ENCODE measurements at places on chromosomes 3 and 15. TPM values are rescaled to one million over a fixed set of nuclear protein-coding genes. Genes with fewer than 3 reads are reported as not detected.

GRCh38 chr3:107959550-107960154, 131.2 kb downstream of the CD47 start:
- no peak for DNase-seq

- no peak for DNase-seq
These were observed 640.7 kb downstream of the FHIT start for GRCh38 chr3:60610441-60611112.

- DNase-seq, result no peak
These were observed 117.4 kb upstream of the ADAMTS9 start for GRCh38 chr3:64805248-64805647.

GRCh38 chr15:64997745-64998375, 8.1 kb upstream of the SPG21 start:
- DNase-seq, result no peak

GRCh38 chr3:163368168-163368567, 1710.1 kb downstream of the SI start:
- no peak for DNase-seq

Gene STX19
- total RNA-seq, result 5.5 TPM

- no peak for DNase-seq
These were observed 1517.1 kb downstream of the SI start for GRCh38 chr3:163561151-163561550.

DNA sequence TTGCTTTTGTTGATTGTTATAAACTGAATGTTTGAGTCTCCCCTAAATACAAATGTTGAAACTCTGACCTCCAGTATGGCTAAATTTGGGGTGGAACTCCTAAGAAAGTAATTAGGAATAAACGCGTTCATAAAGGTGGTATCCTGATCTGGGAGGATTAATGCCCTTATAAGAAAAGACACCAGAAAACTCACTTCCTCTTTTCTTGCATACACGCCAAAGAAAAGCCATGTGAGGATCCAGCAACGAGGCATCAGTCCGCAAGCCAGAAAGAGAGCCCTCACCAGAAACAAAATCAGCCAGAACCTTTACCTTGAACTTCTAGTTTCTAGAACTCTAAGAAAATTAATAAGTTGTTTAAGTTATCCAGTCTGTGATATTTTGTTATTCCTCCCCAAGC, 37.4 kb upstream of the AZI2 start:
- DNase-seq, result no peak

DNA sequence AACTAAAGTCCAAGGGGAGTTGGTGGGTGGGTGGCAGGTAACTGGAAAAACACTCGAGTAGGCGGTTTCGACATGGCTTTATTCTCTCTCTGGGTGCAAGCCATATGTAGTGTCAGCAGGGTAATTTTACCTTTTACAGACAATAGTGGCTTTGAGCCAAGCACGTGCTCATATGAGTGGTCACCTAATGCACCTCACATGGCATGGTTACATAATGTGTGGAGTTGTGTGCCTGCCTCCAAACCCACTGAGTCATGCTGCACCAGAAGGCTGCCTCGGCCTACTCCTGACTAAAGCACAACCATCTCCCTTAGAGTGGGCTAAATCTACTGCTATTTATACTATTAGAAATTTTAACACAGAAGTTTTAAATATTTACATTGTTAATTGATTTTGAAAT, 16.5 kb downstream of the CCRL2 start:
- DNase-seq, result peak; percentile 48

Gene POTEB2
- not detected for total RNA-seq

- DNase-seq, result no peak
These were observed 7.3 kb downstream of the TBC1D2B start for GRCh38 chr15:78070049-78070700.

GRCh38 chr3:167030082-167030725, 349.9 kb downstream of the ZBBX start:
- DNase-seq, result no peak

DNA sequence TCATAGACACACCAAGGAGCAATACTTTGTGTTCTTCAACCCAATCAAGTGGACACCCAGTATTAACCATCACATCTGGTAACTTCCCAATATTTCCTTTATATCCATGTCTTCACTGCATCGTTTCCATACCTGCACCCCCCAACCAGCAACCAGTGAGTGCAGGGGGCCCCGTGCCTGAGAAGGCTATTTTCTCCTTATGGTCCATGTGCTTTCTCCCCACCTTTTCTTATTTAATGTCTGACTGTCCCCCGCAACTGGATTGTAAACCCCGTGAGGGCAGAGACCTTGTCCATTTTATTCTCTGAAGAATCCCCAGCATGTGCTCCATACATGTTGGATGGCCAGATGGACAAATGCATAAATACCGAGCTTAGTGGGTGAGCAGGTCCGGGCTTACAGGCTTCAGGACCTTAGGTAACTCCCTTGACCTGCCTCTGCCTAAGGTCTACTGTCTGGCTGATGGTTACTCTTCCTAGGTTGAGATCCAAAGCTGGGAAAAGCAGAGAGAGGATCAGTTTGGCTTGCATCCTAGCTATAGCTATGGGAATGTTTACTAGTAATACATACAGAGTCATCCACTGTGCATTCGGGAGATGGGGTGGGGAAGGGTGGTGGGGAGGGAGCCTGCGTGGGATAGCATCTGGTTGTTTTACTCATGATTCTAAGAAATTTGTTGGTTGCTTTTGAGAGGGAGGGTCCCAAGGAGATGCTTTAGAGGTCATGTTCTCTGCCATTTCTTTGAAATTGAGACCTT, 41.5 kb downstream of the PXYLP1 start:
- DNase-seq, result no peak

Gene VIPR1
- total RNA-seq, result 23.9 TPM

DNA sequence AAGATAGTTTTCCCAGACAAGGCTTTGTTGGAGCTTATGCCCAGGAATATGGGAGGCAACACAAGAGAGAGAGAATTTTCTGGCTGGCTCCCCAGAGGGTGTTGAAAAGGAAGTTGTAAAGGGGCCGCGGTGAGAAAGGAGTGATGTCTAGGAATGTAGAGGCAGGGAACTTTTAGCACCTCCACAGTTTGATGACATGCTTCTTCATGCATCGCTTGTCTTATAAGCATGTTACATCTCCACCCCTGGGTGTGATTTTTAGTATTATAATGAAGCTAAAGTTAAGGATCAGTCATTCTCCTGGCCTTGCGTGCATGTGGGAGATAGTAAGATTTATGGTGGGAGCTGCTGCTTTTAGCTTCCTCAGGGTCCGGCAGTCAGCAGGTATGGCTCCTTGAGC, 32.8 kb upstream of the TF start:
- DNase-seq, result no peak

Gene SGO1
- total RNA-seq, result 18.3 TPM

Gene GNAT1
- total RNA-seq, result 0.48 TPM

Gene RNU5B-1
- not detected for total RNA-seq

DNA sequence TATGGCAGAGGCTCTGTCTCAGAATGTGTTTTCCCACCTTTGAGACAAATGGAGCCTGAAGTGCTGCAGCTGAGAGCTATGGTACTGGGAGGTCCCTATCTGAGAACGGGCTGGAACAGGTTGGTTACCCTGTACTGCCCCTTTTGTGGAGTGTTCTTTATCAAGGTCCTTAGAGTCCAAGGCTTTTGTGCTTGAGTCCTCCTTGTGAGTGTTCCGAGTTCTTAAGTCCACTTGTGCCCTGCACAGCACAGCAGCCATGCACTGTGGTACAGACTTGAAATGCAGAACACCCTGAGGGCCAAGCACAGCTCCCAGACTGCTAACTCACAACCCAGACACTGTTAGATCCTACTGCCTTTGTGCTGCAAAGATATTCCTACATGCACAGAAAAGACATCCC, 67.8 kb downstream of the ARHGAP31 start:
- DNase-seq, result no peak

GRCh38 chr15:30042556-30042955, 40.2 kb upstream of the GOLGA8J start:
- no peak for DNase-seq

DNA sequence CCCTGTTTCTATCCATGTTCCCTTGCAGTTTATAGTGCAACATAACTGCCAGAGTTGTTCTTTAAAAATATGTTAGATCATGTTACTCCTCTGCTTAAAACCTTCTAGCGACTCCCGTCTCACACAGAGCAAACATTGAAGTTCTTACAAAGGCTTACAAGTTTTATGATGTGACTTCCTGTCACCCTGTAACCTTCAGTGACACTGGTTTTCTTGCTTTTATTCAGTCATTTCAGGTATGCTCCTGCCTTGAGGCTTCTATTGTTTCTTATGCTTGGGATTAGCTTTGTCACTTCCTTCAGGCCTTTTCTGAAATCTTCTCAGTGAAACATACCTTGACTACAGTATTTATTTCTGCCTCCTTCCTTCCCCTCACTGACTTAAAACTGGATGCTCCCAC, 252.1 kb downstream of the DOCK3 start:
- peak; percentile 15 for DNase-seq

GRCh38 chr3:100073714-100074307, 40.5 kb downstream of the FILIP1L start:
- DNase-seq, result no peak

DNA sequence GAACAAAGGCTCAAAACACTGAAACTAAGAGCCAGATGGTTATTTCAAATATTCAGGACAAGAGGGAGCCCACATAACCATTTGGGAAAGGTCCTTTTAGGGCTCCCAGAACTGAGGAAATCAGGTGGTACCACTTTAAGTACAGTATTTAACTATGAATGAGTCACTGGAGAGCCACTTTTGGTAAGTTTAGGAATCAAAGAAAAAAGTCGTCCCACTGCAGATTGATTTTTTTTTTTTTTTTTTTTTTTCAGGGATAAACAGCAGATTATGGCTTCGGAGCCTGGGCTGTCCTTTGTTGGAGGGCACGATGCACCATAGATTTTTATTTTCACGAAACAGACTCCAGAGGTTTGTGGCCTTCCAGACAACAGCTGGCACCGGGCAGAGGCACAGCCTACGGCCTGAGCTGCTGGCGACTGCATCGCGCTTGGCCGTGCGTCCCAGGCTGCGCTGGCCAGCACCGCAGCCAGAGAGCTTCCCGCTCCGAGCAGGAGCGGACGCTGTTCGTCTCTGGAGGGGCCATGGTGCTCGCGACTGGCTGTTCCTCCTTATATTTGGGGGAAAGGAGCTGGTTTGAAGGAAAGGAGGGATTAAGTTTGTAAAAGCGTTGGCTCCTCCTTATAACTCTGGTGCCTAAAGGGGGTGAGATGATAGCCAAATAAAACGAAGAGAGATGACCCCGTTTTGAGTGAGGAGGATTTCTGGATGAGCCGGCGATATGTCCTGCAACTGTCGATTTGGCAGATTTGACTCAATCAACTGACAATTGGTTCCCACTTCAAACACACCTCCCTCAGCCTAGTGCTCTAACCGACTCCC, 152.9 kb upstream of the GOLIM4 start:
- DNase-seq, result peak; percentile 58

GRCh38 chr15:72117486-72118016, 399 bp downstream of the MYO9A start:
- peak; percentile 64 for DNase-seq

- DNase-seq, result no peak
These were observed 3.2 kb upstream of the SENP2 start for GRCh38 chr3:185582871-185583270.

GRCh38 chr3:181726351-181727330, 14.9 kb downstream of the SOX2 start:
- DNase-seq, result no peak

GRCh38 chr15:41494190-41494921, 682 bp downstream of the ITPKA start:
- DNase-seq, result no peak

Gene IGSF11
- not detected for total RNA-seq

DNA sequence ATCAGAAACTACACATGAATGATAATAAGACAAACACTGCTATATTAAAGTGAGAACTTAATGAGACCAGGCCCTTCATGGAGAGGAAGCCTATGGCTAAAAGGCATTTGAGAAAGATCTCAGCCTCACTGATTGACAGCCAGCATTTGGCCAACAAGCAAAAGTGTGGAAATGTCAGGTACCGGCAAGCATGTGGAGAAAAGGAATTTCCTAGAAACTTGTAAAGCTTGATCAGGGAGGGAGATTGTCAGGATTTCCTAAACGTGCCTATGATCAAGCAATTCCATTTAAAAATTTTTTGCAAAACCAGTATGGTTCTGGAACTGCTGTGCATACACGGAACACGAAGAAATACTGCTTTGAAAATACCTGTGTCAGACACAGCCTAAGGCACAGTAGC, 220.3 kb upstream of the ATP10A start:
- no peak for DNase-seq

Gene NDUFAF3
- total RNA-seq, result 32.9 TPM

DNA sequence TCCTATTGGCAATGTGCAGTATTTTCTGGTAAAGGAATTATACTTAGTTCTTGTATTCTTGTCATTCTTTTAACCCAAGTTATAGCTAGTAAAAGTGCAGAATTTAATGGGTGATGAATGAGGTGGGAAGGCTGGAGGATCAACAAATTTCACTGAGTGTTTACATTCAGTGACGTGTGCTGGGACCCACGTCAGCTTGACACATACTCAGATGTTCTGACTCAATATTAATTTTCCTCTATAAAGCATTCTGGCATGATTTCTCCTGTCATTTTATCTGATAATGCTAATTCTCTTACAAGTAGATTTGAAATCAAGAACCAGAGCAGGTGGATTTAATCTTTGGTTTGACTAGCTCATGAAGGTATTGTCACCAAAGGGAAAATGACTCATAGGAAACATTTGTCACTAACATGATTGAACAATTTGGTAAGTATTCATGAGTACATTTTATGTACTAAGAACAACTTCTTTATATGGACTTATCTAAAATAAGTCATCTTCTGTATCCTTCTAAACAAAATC, 71.0 kb upstream of the SYNPR start:
- no peak for DNase-seq

GRCh38 chr3:177493091-177493490, 295.8 kb upstream of the TBL1XR1 start:
- DNase-seq, result no peak

Gene NLGN1
- 1.4 TPM for total RNA-seq

GRCh38 chr15:68924866-68925560, 5.3 kb upstream of the SPESP1 start:
- DNase-seq, result peak; percentile 48

Gene PATL2
- total RNA-seq, result 2.0 TPM

DNA sequence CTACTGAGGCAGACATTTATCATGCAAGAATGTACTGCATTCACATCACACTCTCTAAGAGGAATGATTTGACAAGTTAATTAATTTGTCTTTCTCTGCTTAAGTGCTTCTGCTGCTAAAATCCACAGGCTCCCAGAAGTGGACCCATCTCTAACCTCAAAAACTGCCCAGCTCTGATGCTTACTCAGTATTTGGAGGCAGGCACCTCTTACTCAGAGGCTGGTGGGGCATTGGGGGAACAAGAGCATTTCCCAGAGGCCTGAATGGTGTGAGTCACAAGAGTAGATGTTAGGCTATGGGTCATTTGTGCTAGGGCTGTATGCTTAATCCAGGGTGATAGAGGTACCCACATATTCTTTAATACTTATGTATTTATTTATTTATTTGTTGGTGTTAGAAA, 34.4 kb upstream of the HCN4 start:
- DNase-seq, result no peak

Gene SLC12A6
- 28.3 TPM for total RNA-seq

Gene PLS1
- 50.4 TPM for total RNA-seq

Gene UPK1B
- not detected for total RNA-seq

Measured in PC-9 (cell line).